Stimulated activated CD8-positive, alpha-beta memory T cell treated with anti-CD3 and anti-CD28 coated beads, Interleukin-15, amount 100 ng/mL, for 4 hours (primary cell): ENCODE measurements at places on chromosomes 5 and 9.

DNA sequence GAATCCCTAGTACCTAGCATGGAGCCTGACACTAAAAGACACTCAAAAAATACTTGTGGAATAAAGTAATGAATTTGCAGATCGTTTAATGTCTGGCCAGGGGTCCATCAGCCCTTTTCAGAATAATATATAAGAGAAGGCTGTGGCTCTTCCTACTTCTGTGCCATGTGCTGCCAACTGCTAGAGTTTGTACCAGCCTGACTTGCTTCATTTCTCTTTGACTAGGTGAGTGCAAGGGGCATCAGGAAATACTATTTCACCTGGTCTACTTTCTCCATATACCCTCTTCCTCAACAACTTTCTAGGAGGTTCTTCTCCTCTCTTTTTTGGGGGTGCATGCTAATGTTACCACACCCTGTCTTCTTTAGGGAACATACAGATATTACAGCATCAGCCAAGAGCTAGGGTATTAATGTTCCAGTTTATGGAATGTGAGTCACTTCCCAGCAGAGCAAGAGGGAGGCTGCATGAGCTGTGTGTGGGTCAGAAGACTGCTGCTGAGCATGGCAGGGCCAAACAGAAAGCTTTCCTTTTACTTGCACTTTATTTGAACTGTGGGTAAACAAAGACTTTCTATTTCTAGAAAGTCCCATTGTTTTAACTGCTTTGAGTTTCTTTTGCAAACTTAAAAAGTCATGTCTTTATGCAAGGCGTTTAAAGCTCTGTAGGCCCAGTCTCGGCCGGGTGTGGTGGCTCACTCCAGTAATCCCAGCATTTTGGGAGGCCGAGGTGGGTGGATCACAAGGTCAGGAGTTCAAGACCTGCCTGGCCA is 158.9 kb downstream of the ADAMTSL1 start:
- no peak for DNase-seq

GRCh38 chr9:87243602-87244001 is 254.1 kb upstream of the DAPK1 start:
- DNase-seq = no peak

- no peak for DNase-seq
Observed at GRCh38 chr5:17330386-17330785, 113.0 kb downstream of the BASP1 start.

- DNase-seq = no peak
Observed at GRCh38 chr5:76978869-76979268, 26.0 kb downstream of the CRHBP start.

DNA sequence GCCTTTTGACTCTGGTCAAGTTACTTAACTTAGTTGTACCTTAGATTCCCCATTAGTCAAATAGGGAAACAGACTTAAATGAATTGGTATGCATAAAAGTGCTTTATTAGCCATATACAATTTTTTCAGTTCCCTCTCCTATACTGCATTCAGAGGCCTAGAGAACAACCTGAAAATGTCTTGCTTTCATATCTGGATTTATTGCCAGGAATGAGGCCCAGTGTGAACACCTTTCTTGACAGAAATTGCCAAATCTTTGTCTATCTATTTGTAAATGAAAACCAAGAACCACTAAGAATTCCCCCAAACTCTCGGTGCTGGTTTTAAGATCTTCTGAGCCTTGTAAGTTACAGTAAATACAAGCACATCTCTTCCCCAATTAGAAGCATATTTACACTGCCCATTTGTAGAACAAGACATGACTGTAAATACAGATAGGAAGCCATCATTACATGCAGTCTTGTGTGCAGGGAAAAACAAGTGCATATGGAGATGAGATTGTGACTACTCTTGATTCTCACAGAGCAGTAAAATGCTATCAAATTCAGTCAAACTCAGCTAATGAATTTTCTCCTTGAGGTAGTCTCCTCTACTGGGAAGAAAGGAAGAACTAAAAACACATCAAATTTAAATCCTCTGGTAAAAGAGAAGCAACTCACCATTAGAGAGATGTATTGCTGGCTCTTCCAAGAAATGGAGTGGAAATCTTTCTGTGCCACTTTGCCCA is 5.2 kb upstream of the FAM13B start:
- DNase-seq = no peak

DNA sequence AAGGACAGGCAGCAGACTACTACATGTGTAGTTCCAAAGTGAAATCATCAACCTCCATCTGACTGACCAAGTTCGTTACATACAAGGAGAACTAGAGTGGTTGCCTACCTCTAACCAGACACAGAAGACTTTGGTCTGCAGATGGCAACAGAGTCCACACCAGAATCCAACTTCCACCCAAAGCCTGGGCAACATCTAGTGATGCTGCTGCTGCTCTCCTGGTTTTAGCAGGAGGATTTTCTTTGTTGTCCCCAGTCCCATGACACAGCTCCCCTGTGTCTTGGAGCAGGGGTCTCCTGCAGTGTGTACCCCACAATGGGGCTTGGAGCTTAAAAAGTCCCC is 46.4 kb upstream of the APC start:
- DNase-seq = no peak

DNA sequence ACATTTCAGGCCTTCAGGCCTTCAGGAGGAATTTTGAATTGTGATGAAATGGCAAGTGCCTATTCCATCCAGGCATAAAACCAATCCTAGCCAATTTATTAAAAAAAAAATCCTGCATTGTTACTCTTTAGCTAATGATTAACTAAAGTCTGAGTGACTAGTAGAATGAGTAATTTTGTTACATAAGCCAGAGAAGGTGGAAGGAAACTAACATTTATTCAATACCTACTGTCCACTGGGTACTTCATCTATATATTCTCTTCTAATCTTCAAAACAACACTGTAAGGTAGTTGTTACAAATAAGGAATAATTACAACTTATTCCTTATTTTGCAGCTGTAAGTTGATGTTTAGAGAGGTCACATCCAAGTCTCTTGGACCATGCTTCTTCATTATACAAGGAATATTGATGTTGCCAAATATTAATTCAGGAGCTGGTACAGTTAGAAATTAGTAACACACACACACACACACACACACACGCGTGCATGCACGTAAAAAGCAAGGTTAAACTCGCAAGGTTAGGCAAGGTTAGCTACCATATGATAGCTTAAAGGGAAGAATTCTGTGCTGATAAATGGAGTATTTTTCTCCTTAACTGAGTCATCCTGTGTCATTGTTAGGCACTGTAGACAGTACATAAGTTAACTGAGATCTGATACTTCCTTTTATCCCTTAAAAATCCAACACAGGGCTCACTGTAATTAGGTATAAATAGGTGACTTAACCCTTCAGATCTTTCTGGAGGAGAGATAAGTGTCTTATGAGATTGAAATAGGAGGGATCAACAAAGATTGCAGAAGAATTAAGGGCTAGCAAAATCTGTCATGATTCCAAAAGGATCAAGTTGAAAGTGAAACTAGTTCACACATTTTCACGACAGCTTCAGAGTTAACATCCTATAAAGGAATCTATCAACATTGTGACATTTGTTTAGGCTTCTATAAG is 596.9 kb downstream of the PDE4D start:
- DNase-seq = no peak

GRCh38 chr9:16530669-16531642 is 339.5 kb downstream of the BNC2 start:
- no peak for DNase-seq

DNA sequence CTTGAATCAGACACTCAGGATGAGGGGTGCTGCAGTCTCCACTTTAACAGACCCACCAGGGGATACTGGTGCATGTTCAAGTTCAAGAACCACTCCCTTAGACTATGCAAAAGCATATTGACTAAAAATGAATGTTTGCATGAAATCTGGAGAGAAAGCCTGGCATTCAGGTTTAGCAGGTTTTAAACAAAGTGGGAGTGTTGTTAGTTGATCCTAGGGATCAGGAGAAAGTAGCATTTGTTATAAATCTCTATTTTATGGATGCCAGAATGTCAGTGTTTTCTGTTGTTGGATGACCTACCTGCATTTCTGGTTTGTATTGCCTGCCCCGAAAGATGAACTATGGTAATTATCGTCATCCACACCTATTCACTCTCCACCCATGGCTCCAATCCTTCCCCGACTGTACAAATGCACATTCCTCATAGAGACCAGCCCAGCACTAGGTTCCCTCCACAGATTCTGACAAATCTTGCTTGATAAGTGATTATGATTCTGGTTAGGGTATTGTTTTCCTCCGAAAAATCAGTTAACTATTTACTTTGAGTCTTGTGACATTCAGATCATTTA is 17.2 kb downstream of the TMEM252 start:
- no peak for DNase-seq

- no peak for DNase-seq
Observed at GRCh38 chr9:121917375-121918335, 175.5 kb downstream of the TTLL11 start.

DNA sequence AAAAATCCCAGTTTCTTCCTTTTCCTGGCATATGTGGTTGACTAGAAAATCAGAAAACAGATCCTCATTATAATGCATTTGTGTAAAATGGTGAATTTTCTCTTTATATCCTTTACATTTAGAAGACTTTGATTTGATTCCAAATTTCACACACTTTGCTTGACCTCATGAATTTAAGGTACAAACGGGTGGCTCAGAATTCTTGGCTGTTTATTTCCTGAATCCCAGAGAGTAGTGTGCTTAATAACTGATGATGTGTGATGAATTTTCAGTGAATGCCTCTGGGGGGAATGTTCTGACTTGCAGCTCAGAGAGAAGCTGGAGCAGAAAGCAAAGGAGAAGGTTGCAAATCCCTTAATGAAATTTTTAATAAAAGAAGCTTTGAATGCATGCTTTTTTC is 126.8 kb downstream of the SPATA31D1 start:
- no peak for DNase-seq

GRCh38 chr9:98158071-98158831 is 34.2 kb downstream of the CORO2A start:
- no peak for DNase-seq

GRCh38 chr5:14545862-14546261 is 35.7 kb upstream of the OTULINL start:
- DNase-seq = no peak

DNA sequence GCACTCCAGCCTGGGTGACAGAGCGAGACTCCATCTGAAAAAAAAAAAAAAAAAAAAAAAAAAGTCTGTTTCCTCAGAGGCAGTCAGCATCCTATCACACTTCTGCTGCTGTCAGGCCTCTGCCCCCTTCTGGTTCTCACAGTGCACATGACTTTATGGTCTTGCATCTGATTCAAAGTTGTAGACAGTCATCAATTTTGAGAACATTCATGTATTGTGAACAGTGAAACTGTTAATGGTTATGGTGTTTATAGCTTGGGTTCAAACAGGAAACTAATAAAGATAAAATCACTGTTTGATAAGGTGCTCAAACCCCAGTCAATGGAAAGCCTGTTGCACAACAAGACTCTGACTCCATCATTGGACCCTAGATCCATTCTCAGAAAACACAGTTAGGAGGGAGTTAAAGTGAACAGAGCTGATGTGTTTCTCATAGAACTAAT is 61.4 kb downstream of the FOXD1 start:
- no peak for DNase-seq

DNA sequence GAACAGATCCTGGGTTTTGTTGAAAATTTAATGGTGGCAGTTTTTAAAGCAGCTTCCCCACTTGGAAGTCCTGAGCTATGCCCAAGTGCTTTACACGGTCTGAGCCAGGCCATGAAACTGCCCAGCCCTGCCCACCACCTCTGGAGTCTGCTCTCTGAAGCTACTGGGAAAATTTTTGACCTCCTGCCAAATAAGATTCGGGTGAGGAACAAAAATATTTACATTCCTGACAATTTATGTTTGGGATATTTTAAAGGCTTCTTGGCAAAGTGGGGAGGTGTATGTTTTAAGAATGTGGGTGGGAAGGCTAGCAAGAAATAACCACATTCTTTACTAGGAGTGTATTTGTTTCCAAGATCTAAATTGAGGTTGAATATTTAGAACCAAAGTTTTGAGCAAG is 50.0 kb downstream of the HACD4 start:
- no peak for DNase-seq

DNA sequence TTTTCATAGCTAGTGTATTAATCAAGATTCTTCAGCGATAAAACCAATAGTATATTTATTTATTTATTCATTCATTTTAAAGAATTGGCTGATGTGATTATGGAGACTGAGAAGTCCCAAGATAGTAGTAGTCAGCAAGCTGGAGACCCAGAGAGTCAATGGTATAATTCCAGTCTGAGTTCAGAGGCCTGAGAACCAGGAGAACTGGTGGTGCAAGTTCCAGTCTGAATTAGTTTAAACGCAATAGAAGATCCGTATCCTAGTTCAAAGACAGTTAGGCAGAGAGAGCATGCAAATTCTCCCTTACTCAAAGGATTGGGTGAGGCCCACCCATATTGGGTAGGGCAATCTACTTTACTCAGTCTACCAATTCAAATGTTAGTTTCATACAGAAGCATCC is 364.2 kb upstream of the RPS23 start:
- no peak for DNase-seq

- DNase-seq = no peak
Observed at GRCh38 chr5:14146725-14147124, 3.6 kb downstream of the TRIO start.

GRCh38 chr9:18056993-18057369 is 417.0 kb upstream of the ADAMTSL1 start:
- no peak for DNase-seq

GRCh38 chr5:142167458-142167857 is 58.9 kb downstream of the NDFIP1 start:
- DNase-seq = no peak

GRCh38 chr9:91782708-91783214 is 167.3 kb downstream of the ROR2 start:
- no peak for DNase-seq

DNA sequence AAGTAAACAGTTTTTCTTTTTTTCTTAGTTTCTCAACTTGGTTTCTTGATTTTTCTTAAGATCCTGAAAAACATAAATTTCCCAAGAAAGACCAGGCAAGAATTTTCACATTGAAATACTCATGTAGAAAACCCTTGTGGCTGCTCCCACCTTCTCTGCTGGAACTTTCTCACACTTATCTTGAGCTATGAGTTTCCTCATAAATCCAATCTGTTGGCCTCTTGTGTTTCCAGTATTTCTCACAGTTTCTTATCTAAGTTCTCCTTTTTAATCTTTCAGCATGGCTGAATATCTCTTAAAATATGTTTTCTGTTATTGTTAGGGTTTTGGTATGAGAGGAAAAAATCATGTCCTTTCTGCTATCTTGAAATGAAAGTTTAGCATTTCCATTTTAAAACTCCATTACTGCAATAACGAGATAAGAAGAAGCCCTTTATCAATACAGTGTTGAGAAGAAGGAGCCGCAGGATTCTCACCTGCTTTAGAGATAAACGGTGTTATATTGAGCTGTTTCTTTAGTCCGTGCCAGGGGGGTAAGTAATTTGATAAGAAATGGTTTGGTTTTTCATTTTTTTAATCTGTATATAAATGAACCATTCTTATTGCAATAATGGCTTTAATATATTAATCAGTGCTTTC is 89.3 kb downstream of the ALDH1A1 start:
- no peak for DNase-seq

DNA sequence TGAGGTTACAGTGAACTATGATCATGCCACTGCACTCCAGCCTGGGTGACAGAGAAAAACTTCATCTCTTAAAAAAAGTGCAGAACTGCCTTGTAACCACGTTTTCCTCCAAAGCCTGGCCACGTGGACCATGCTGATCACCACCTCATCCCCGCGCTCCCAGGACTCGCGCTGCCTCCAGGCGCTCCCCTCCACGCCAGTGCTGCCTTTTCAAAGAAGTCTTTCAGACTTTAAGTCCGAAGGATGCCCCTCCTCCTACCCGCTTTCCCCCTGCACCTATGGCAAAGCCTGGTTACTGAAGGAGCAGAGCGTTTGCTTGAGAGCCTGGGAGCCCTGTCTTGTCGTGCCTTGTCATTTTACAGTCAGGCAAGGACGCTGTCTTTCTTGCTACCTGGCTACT is 43.8 kb downstream of the HABP4 start:
- DNase-seq = no peak

- no peak for DNase-seq
Observed at GRCh38 chr5:119418606-119419100, 33.6 kb upstream of the HSD17B4 start.
